Right renal pelvis (tissue), 4 donors: ENCODE measurements at places on chromosomes 5 and 9. TPM values are rescaled to one million over a fixed set of nuclear protein-coding genes. Genes with fewer than 3 reads are reported as not detected.

DNA sequence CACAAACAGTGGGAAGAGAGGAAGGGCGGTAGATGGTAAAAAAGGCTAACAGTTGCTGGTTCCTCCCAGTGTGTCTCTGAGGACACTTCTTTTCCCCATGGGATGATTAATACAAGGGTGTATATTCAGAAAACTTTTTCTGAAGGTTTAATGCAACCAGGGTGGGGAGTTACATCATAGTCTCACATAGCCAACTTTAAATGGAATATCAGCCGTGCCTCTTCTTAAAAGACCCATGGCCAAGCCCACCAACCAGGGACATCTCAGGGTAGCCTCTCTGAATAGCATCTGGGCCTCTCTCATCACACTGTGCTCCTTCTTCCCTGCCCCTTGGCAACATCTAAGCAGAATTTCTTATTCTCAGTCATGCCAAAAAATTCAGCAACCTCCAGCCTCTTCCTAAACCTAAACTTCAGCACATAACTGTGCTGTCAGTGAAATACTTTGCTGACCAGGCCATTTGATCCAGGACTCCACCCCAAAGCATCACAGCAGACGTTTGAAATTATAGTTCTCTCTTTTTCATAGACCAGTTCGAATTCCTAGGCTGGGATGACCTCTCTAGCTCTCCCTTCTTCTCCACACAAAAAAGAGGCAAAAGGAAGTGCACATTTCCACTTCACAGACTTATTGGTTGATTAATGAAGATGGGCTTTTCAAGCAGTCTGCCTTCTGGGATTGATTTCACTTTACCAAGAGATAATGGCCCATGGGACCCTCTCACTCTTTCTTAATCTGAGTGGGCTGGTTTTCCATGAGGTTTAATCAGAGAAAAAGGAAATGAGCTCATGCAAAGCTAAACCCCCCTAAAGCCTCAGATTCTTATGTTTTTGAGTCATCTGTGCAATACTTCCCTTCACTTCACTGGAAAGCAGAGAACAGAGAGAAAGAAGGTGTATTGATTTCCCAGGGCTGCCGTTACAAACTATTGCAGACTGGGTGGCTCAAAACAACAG is 85.1 kb upstream of the RAI14 start:
- no peak for DNase-seq

DNA sequence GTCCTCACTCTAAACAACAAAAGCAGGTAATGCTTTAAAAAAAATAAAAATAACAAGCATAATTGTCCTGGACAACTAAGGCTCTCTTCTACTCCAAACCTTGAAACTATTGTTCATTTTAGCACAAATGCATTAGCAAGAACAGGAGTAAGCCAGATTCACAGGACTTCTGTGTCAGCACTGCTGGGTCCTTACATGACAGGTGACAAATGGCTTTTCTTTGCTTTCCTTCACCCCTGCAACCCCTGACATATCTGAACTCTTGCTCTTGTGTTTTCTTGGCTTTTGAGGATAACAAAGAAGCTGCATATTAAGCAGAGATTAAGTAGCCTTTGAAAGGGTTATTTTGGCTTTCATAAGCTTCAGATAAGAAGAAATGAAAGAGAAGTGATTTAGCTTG is 71.1 kb downstream of the ZNF474 start:
- peak; percentile 14 for DNase-seq

Gene ADAMTS12
- polyA plus RNA-seq: 15.6 TPM

- no peak for DNase-seq
These were observed 125.0 kb downstream of the TRIO start for GRCh38 chr5:14267991-14268708.

DNA sequence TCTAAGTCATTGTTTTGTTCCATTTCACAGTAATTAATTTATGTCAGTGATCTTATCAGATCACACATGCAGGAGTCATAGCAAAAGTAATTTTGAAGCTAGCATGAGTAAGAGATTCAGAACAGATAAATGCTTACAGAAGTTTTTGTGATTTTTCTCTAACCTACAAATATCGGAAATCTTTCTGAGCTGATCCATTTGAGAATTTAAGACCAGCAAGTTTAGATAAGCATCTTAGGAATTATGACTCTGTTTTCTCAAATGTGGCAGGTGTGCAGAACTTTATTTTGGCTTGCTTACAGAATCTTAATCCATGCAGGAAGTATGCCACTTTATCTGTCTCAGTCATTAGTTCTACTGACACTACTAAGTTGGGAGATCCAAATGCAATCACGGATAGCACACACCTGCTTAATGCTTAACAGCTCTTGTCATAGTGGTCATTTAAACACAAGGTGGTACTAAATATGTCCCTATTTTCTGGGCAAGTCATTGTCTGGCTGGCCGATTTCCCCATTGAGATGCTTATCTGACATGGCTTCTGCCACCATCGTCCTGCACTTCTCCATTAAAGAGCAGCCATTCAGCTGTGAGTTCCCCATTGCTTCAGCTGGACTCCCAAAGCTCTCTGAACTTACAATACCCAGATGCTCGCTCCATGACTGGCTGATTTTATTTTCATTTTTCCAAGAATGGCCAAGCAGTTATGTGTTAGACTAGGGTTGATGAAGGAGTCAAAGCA is 305.4 kb upstream of the NUDT12 start:
- no peak for DNase-seq

Gene DBH
- polyA plus RNA-seq: 3.1 TPM

DNA sequence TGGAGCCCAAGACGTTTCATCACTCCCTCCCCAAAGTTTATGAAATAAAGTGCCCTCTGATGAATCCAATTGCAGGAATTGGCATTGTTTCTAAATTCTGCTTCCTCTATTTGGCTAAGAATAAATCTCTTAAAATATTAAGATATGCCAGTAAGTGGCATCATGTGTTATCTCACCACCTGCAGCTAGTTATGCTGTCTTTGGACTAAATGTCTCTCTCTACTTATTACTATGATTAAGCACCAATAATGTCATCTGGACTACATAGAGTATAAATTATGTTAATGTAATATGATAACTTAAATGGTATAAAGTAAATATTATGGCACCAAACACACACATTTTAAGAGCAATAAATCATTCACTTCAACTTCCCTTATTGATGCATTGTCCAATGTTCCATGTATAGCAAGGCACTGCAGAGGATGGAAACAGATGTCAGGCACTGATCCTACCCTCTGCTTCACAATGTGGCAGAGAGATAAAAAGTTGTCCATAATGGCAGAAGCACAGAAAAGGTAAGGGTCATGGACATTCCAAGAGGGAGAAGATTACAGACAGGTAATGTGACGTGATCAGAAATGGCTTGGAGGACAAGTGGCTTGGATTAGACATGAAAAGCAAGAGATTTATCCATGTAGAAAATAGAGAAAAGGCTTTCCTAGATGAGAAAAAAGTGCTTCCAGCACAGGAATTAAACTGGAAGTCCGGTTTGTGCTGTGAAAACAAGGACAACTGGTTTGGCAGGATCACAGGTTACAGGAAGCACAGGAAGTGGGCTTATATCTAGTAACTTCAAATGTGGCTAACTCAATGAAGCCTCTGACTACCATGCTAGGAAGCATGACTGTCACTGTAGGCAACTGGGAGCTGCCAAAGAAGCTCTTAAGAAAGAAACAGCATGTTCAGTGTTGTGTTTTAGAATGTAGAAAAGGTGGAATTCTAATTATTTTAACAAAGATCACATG is 26.7 kb downstream of the MARCHF11 start:
- DNase-seq: no peak

- no peak for DNase-seq
These were observed 61.4 kb downstream of the FAM78A start for GRCh38 chr9:131214876-131215275.

DNA sequence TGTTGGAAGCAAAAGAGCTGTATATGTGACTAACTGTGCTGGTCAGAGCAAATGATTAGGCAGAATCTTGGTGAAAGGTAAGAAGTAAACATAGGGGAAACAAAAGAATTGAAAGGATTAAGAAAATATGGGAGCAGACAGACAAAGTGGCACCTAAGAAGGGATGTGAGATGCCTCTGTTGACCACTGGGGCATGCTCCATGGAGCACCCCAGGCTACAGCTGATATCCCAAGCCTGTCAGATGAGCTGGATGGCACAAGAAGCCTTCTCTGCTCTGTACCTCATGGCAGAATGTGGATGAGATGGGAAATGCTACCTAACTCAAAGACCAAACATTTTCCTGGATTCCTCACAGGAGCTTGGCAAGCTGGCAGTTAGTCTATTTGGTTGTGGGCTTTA is 89.3 kb upstream of the SLIT3 start:
- no peak for DNase-seq

Gene KIF27
- 16.0 TPM for polyA plus RNA-seq

Gene HARS2
- 42.7 TPM for polyA plus RNA-seq

GRCh38 chr5:83922699-83923098 is 202.0 kb upstream of the HAPLN1 start:
- DNase-seq: no peak

DNA sequence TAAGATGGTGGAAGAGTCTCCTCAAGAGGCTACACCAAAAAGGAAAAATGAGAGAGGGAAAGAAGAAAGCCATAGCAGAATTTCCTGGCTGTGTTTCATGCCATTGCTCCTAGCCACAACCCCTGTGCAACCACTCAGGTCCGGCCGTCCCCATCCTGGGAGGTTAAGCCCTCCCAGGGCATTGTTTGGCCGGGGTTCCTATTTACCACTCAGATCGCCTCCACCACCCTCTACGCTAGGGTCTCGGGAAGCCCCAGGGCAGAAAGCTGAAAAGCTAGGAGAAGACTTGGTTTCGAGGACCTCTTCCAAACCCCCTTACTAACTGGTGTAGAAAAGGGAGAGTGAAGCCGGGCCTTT is 715 bp downstream of the RC3H2 start:
- DNase-seq: peak; percentile 20

- no peak for DNase-seq
These were observed 8.5 kb upstream of the AMBP start for GRCh38 chr9:114086607-114087006.

DNA sequence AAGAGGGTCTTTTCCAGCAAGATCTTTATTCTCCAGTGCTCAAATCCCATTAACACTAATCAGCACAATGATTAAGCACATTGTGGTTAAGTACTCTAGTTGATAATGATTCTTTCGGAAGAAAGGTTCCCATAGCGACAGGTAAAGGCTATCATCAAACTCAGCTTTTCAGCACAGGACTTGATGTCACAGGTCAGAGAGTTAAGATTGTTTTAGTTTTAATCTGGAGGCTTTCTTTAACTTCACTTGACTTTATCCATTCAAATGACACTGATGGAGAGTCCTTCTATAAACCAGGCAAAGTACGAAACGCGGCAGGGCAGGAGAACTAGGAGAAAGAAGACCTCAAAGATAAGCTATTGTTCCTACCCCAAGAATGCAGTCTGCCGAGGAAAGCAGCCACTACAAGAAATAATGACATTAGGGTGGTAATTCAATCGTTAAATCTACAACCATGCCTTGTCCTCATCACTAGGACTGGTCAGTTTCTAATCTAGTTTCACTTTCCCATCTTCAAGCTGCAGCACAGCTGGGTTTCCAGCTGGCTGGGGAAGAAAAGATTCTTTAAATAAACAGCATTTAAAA is 4.6 kb downstream of the NRG2 start:
- DNase-seq: no peak

Gene ACTBL2
- polyA plus RNA-seq: not detected

DNA sequence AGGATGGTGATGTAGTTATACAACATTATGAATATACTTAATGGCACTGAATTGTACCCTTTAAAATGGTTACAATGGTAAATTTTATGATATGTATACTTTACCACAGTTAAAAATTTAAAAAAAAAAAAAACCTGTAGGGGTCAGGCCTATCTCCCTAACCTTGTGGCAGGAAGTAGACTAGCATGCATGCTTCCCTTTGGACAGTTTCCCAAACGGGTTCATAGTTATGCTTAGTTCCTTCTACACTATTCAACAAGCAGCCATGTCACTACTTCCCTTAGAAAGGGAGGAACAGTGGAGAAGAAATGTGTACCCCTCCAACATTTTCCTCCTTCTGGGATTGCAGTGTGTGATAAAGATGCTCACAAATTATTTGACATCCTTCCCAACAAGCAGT is 32.5 kb downstream of the IDNK start:
- no peak for DNase-seq

Gene IL7R
- polyA plus RNA-seq: 0.69 TPM

- no peak for DNase-seq
These were observed 191.8 kb downstream of the MSX2 start for GRCh38 chr5:174916227-174916626.

DNA sequence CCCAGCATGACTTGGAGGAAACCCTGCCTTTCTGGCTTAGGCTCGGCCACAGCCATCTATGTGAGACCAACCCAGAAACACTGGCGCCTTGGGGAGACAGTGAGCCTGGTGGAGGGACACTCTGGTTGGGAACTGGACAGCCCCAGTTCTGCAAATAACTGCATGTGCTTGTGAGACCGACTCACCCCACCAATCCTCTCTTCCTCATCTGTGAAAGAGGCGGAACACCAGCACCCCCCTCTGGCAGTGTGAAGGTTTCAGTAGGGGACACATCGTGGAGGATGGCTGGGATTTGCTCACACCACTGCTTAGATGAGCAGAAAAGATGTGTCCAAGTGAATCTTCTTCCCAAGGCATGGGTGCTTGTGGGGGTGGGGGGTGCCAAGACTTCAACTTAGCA is 43.4 kb upstream of the N4BP3 start:
- no peak for DNase-seq
